Activated naive CD4-positive, alpha-beta T cell treated with Interleukin-2 at 50 U/mL for 16 hours (primary cell): ENCODE measurements at places on chromosomes 2 and 18.

DNA sequence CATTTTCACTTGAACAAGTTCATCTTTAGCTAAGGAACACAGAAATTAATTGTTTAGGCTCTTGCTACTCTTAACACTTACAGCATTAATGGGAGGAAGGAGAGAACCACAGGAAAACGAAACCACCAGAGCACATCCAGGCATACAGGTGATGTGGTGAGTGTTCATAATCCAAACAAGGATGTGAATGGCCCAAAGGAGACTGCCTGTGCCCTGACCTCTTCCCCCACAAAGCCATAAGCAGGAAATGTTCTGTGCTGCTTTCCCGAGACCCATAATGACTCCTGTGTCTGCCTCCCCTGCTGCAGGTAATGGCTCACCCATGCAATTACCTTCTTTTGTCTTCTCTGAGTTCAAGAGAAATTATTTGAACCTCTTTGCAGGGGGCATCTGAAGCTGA, 295.9 kb upstream of the LINC00305 start:
- no peak for DNase-seq

GRCh38 chr18:49013291-49013691, 62.5 kb upstream of the SMAD7 start:
- no peak for DNase-seq

DNA sequence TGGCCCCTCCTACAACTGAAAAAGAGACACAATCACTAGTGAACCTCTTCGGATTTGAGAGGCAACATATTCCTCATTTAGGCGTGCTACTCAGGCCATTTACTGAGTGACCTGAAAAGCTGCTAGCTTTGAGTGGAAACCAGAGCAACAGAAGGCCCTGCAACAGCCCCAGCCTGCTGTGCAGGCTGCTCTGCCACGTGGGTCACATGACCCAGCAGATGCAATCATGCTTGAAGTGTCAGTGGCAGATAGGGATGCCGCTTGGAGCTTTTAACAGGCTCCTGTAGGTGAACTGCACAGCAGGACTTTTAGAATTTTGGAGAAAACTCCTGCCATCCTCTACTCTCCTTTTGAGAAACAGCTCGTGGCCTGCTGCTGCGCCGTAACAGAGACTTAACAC, 578.6 kb upstream of the RAB6C start:
- no peak for DNase-seq

DNA sequence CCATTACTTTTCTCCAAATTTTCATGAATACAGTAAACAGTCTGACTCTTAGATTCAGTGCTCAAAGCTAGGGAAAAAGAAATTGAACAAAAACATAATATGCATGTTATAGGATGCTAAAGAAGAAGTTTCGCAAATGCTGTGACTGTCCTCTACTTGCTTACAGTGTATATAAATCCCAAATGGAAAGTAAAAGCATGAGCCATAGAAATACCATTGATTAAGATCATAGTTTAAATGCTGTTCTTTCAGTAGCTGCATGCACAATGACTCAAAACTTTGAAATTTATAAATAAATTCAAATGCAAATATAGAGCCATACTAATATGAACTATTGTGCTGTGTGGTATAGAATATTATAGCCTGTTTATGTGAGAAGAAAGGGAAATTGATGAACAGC, 1113.9 kb upstream of the ACVR2A start:
- no peak for DNase-seq

DNA sequence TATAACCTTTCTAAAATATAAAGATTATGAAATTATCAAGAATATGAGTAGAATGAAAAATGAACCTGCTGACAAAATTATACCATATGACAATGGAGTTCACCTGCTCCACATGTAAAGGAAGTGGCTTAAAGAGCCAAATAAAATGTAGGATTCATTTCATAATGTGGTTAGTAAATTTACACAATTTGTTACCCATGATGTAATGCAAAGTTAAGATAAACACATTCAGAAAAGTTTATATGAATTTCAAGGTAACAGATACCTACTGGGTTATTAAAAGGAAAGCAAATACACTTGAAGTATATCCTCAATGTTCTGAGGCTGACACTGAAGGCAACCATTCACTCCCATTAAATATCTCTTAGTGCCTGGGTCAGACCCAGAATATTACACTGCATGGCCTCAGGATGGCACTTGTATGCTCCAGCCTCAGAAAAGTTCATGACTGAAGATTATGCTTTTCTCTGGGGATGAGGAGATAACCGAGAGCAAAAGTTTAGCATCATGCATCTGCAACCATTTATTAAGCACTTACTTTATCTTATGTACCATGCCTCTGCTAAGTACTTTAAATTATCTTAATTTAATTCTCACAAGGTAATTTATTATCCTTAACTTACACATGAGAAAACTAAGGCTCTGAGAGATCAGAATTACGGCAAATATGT, 6.2 kb downstream of the STRN start:
- no peak for DNase-seq

DNA sequence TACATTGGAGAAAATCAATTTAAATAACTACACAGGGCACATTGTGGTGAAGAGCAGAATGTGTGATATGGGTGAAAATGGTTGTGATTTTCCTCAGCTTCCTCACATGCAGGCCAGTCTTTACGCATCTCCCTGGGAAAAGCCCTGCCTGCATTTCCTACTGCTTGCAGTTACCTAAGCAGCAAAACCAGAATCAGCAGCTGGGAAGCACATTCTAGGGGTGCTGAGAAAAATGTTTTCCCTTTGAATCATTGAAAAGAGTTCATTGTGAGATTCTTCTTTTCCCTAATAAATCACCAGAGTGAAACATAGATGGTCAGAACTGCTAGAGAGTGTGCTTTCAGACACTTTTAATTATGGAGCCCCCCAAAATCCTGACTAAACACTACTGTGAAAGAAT, 656.0 kb downstream of the TDRD15 start:
- DNase-seq: no peak

DNA sequence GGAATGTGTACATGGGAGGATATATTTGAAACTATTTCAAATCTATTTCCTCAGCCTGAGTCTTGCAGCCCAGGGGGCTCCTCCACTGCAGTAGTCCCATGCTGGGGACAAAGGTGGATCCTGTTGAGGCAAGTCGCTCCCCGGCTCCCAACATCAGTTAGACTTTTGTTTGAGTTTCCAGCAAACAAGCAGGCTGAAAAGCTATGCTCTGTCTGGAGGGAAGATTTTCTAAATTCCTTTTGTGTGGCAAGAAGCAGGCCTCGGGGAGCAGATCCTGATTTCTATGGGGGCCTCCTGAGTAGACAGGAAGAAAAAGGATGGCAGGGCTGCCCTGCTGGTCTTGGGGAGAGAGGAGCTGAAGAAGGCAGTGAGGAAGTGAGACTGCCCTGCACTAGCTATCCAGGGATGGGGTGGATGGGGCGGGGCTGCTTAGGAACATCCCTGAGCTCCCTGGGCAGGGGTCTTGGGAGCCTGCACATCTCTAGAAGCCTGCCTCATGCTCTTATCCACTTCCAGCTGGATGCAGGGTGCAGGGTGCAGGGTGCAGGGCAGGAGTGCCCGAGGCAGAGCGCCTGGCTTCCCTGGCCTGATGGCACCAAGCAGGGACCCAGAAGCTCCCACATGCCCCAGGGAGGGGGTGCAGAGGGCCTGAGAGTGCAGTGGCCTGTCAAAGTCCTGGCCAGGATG, 6.0 kb upstream of the CIB4 start:
- DNase-seq: no peak

- no peak for DNase-seq
Measured at GRCh38 chr2:50315336-50315735, 716.6 kb downstream of the NRXN1 start.

DNA sequence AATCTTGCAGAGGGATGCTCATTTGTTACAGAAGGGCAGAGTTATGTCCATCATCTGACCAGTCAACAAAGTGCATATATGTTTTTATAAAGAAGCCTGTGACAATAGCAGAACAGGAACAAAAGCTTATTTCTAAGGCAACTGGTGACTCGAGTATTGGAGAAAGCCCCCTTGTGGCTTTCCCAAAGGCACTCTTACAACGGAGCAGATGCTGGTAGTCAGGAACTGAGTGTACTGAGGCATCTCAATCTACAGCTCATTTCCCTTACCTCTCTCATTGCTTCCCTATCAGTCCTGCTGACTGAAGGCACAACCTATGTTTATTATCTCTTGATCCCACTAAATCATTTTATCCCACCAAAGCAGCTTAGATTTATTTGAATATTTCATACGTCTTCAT, 557.1 kb upstream of the CHAC2 start:
- DNase-seq: no peak
